ENCODE measurements at places on chromosomes 7 and 10. TPM values are rescaled to one million over a fixed set of nuclear protein-coding genes. Genes with fewer than 3 reads are reported as not detected.

DNA sequence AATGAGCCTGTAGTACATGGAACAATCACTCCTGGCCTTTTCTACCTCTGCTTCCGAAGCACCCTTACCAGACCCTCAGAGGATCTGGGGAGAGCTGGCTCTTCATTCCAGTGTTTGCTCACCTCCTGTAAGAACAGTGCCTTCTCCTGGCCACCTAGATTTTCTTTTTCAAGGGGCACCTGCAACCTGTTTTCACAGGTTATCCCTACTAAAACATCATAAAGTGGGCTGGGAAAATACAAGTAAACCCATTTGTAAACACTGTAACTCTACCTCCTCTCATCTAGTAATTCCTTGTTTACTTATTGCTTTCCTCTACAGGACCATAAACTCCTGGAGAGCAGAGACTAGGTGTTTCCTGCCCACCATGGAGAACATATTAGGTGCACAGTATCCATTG, 1.1 kb downstream of the PIK3AP1 start:
- no peak overlapping the region for H3K27ac ChIP-seq
- H3K4me1 ChIP-seq, result no peaks in the 10 kb centered on the region
- H3K36me3 ChIP-seq, result no peaks in the 10 kb centered on the region
- H3K4me3 ChIP-seq, result no peak overlapping the region
- peaks cover 18% of the 10 kb centered on the region for H3K27me3 ChIP-seq
- no peak for DNase-seq

DNA sequence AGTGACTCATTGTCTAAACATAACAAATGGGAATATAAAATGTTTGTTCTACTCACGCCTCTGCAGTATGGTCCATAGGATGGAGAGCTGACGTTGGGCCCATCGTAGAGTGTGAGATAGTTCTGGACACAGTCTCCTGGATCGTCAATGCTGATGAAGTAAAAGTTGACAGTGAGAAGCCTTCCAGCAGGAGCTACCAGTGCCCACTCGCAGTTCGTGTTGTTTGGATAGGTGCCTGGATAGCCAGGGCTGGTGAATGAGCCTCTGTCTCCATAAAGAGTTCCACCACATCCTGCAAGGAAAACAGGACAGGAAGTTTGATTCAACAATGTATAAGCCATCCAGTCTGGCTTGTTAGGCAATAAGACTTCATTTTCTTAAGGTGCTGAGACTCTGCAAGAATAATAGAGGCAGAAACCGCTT, 79.6 kb downstream of the OR13A1 start:
- H3K27ac ChIP-seq, result no peak overlapping the region
- no peak overlapping the region for H3K4me3 ChIP-seq
- H3K4me1 ChIP-seq, result no peaks in the 10 kb centered on the region
- H3K36me3 ChIP-seq, result no peaks in the 10 kb centered on the region
- H3K27me3 ChIP-seq, result no peaks in the 10 kb centered on the region

- no peak overlapping the region for H3K27ac ChIP-seq
- no peaks in the 10 kb centered on the region for H3K27me3 ChIP-seq
- no peak overlapping the region for H3K4me3 ChIP-seq
- H3K4me1 ChIP-seq, result peaks cover 24% of the 10 kb centered on the region
- peaks cover 67% of the 10 kb centered on the region for H3K36me3 ChIP-seq
- no peak for DNase-seq
These were observed 6.3 kb downstream of the CAMK2G start for GRCh38 chr10:73867871-73868631.

PALD1 gene
- 0.16 TPM for polyA plus RNA-seq

PDZD7 gene
- 1.9 TPM for polyA plus RNA-seq

COL13A1 gene
- polyA plus RNA-seq, result 21.0 TPM

Data from SK-N-SH (cell line).